ENCODE measurements at places on chromosomes 3 and 15.

DNA sequence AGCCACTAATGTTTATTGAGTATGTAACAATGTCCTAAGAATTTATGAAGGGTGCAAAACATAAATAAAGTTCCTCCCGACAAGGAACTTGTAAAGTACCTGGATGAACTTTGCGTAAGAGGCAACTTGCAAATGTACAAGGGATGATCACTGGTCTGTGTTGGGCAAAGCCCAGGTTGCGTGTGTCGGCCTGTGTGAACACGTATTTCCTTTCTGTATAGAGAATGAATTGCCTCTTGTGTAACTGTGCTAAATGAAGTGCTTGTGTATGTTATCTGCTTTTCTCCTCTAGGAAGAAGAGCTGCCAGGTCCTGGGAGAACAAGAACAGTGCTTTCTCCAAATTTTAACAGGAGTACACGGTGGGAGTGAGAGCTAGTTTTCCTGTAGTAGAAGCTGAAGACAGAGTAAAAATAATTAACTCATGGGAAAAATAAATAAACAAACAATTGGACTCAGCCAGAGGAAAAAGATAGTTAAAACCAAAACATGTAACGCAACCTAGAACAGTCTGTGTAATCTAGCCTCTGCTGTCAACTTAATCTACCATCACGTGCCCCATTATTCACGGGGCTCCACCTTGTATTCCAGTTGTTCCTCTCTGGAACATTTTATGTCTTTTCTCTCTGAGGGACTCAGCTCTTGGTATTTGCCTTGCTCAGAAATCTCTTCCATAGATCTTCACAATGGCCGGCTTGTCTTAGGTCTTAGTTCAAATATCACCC lies 83.7 kb upstream of the RASGRP1 start:
- DNase-seq, result no peak

DNA sequence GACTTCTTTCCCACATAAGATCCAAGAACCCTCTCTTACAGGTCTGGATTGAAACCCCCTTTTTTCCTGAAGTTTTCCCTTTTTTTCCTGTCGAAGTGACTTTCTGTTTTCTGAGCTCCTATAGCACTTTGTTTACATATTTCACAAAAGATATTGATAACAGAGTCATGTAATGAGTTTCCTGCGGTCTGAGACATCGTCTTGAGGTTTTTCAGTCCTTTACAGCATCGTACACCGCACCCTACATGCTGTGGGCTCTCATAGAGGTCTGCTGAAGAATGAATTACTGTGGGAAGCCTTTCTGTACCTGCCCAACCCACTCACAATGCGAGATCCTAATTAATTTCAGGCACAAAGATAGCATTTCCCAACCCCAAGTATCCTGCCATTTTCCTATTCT lies 53.1 kb downstream of the MCF2L2 start:
- no peak for DNase-seq

GRCh38 chr3:174949523-174949922 lies 90.4 kb downstream of the NAALADL2 start:
- DNase-seq, result no peak

GRCh38 chr3:12461097-12461649 lies 23.1 kb upstream of the TSEN2 start:
- no peak for DNase-seq

DNA sequence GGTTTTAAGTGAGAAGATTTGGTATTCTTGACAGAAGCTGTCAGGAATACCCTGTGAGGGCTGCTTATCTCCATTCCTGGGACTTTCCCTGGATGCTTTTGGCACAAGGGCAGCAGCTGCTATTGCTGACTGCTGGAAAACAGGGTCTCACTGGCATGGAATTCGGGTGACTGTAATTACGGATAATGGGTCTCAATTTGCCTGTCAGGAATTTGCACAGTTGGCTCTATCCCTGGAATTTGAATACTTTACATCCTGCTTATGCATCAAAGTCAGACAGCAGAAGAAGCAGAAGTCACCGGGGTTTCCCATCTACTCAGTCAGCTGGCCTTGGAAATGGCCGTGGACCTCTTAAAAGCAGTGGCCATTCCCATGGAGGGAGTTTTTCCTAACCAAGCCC lies 25.9 kb upstream of the AKAP13 start:
- DNase-seq, result no peak

DNA sequence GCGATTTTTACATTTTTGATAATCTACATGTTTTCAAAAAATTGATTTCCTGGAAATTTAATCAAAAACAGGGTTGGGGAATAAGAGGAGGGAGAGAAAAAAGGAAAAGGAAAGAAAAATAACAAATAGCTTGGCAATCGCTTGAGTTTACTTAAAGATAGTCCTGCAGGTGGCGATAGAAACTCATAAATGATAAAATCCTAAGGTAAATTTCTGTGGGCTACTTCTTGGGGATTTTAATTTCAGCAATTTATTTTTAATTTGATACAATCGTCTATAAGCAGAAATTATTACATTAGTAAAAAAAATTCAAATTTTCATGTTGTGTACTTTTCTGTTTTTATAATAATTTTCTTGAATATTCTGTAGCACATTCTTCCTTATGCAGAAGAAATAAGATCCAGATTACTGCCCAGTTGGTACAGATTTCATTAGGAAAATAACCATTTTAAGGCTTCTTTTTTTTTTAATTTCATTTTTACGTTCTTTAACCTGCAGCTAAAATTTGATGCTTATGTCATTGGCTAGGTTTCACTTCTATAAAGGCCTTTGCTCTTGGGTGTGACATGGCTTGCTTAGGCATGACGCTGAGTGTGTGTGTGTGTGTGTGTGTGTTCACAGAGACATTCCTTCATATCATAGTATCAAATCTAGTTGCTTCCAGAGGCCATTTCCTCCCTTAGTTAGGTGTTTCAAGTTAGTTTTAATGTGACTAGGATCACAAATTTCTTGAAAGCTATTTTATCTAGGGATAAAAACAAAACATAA lies 181.8 kb downstream of the MCTP2 start:
- DNase-seq, result no peak

DNA sequence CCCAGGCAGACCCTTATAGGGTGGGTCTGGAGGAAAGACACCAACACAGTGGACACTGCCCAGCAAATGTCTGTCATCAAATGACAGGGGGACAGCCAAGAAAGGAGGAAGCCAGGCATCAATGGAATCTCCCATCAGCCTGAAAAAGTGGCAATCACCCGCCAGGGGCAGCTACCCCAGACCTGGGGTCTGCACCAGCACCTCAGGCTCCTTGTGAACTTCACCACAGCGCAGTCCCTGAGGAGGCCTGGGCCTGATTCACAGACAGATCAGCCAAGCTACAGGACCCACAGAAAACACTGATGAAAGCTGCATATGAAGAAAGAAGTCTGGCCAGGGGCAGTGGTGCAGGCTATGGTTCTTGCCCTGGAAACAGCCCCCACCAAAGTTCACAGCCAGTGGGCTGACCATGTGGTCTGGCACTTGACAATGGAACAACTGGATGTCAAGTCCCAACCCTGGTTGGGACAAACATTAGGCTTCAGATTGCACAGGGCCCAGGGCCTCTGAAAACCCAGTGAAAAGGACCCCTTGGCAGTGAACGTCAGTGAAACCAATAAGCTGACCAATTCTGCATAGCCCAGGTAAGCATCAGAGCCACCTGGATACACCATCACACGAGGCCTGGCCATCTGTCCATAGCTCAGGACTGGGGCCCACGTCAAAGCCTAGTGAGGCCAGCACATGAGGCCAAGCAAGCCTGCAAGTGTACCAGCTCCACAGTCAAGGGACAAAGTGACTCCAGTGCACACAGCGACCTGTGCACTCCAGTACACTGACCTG lies 29.1 kb downstream of the ALS2CL start:
- peak; percentile 4 for DNase-seq

DNA sequence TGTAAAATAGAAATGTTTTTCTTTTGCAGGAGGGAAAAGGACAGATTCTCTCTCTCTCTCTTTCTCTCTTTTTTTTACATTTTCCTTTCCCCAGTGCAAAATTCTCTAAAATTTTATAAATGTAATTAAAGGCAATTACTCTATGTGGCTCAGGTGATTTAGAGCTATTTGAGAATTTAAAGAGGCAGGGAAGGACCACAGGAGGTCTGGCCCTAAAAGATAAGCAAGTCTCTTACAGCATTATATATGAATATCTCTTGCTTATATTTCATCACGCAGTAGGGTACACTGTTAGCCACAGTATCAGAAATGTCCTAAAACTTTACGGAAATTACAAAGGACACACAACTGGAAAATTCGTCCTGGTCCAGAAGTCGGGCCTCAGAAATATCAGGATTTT lies 70.5 kb upstream of the PPIB start:
- no peak for DNase-seq

DNA sequence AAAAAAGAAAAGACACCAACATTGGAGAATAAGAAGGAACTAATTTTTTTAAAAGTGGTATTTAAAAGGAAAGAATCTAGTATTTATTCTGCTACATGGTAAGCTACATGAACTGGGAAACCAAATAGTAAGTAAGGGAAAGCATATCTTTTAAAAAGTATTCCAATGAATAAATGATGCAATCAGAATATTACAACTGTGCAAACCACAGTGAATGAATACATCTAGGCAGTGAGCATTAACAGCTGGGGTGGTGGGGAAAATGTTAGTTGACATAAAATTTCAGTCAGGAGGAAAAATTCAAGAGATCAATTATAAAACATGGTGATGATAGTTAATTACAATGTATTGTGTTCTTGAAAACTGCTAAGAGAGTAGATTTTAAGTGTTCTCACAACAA lies 16.9 kb downstream of the ICE2 start:
- no peak for DNase-seq

DNA sequence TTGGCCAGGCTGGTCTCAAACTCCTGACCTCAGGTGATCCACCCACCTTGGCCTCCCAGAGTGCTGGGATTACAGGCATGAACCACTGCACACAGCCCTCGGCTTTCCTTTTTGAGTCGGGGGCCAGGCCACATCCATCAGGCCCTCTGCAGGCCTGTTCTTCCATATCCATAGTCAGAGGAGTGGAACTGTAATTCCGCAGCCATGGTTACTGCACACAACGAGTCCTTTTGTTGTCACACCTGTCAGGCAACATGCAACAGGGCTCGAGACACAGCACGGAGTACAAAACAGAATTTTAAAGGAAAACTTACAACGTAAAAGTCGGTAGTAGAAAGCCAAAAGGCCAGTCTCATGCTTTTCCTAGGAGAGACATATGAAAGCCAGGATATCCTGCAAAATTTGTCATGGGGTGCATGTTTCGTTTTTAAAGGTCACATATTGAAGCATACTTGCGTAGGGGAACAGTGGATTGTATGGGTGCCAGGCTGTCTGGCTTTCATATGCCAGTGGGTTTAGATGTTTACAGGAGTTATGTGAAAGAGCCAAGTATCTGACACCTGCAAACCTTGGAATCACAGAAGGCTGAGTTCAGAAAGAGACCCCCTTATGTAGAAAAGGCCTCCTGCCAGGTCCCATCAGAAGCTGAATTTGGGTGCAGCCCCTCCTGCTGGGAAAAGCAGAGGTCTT lies 63.2 kb upstream of the LPP start:
- DNase-seq, result no peak

DNA sequence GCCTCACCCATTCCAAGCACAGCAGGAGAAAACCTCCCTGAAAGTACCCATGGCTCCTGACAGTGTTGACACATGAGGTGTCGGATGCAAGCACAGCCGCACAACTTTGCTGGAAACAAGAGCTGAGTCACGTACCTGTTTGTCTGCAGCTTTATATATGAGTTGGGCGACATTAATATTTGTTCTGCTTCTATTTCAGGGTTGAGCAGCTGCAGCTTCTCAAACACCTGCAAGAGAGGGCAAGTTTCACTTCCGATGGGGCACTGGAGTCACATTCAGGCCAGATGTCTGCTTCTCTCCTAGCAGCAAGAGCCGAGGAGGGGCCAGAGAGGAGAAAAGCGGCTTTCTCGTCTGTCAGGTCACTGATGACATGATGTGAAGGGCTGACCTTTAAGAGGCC lies 88.0 kb downstream of the NUP210 start:
- no peak for DNase-seq

DNA sequence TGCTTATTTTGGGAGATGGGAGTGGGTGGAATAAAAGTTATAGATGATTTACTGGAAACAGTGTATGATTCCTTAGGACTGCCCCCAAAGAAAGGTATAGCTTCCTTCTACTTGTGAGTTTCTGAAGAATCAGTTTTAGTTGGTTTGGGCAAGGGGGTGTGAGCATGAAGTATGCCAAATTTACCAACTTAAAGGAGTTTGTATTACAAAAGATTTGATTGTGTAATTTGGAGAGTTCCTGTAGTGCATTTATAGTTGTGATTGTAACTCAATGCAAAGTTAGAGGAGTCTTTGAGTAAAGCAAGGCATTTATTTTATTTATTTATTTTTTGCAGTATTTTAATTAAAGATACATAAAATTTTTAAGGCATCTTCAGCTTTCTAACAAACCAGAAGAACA lies 42.8 kb downstream of the TSC22D2 start:
- DNase-seq, result no peak

DNA sequence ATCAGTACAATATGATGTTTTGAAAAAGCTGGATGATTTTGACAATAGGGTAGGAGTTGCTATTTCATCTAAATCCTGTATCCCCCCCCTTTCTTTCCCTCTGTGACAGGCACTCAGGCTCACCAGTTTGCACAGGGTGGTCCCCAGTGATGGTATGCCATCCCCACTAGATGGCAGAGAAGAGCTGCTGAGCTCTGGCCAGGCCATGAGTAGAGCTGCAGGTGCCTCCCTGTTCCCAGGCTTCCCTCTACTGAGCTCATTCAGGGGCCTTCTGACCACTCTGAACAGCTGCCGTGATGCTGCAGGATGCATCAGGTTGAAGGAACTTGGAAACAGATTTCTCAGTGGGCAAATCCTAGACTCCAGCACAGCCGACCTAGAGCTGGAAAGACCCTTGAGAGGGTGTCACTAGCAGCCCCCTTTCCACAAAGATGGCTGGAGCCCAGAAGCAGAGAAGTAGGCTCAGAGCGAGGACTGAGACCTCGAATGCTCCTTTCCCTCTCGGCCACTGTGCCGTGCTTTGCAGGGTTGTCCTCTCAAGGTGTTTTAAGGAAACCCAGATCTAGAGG lies 45.1 kb downstream of the EFCAB12 start:
- peak; percentile 83 for DNase-seq

DNA sequence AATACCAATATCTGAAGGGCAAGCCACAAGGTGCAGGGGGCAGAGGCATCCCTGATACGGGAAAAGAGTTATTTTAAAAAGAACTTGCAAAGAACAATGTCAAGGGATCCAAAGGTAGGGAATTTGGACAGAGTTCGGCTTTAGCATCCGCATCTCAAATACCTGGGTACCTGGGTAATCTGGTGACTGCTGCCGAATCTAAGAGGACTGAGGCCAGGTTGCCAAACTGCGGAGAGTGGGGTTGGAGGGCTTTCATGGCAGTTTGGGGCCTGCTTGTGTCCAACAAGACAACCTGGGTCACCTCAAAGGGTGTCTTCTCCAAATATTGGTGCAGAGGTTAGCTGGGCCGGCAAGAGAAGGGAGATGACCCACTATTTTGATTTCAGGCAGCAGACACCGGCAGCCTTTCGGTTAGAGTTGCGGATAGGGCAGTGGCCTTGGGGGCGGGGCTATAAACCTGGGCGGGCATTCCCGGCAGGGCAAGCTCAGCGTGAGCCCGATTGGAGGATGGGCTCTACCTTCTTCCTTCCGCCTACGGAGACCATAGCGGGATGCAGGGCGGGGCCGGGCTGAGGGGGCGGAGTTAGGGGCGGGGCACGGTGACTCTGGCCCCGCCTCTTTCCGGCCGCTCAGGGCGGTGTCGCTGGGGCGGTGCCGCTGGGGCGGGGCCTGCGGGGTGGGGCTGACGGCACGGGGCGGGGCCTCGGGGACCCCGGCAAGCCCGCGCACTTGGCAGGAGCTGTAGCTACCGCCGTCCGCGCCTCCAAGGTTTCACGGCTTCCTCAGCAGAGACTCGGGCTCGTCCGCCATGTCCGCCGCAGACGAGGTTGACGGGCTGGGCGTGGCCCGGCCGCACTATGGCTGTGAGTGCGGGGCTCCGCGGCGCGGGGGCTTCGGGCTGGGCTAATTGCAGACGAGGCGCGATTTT lies at the start of gene IQGAP1:
IQGAP1 (plus strand) TSS at position 709 of the 928 bp plus-strand sequence; CDS start at position 809, 100 bp downstream.
- peak; percentile 99 for DNase-seq

Measured in SK-N-SH (cell line).